Islet precursor cell (in vitro differentiated cells): ENCODE measurements at places on chromosomes 3 and 15.
A peak's percentile ranks its signal among the peaks of the same experiment; 100 is the strongest.

DNA sequence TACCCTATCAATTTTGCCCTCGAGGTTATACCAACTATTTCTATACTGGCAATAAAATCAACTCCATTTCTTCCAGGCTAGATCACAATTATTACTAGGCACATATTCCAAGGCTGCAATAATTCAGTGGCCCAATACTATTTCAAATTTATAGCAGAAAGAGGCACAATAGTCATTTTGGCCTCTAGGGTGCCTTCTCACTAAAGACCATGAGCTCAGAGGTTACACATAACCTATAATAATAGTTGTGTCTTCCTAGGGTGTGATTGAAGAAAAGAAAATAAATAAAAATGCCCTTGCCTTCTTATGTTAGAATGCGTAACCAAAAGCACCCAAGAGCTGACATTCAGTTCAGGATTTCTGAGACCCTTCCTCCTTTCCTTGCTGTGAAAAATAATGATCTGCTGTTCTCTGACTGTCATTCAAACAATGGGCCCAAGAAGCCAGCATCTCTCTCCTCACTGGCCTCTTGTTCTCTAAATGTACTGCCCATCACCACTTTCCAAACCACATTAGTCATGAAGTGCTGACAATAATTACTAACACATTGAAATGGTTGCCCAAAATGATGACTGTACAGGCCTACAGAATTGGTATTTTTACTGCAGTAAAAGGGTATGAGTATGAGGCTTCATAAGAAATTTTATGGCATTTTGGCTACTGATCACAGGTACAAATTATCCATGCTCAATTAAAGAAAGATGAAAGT is 244.8 kb downstream of the LRRN1 start:
- DNase-seq: no peak

GRCh38 chr3:171586274-171586673 is 126.1 kb upstream of the TNIK start:
- DNase-seq: no peak

DNA sequence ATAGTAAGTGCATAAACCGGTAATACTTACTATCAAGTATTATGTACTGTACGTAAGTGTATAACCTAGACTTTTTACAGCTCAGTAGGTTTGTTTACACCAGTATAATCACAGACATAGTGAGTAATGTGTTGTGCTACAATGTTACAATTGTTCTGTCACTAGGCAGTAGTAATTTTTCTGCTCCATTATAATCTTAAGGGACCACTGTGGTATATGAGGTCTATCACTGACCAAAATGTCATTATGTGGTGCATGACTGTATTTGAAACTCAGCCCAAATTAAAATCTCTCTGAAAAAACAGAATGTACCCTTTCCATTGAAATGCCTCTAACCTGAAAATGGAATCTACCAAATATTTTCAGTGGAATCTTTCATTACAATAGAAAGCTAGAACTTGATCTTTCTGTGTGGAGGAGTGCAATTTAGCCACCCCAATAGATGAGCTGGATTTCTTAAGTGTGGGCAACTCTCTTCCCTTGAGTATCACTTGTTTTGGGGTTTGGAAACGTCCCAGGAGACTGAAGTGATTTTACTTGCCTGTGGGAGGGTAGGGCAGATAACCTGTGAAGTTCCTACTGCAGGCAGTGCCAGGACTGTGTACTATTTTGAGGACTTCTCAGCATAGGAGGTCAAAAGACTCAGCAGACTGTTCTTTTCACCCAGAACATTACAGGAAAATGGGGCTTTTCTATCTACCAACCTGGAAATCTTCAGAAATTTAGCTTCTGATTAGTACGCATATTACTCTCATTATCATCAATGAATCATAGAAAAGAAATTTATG is 50.9 kb downstream of the FAM98B start:
- DNase-seq: no peak

- no peak for DNase-seq
These were observed 67.1 kb downstream of the KBTBD12 start for GRCh38 chr3:127982155-127982554.

DNA sequence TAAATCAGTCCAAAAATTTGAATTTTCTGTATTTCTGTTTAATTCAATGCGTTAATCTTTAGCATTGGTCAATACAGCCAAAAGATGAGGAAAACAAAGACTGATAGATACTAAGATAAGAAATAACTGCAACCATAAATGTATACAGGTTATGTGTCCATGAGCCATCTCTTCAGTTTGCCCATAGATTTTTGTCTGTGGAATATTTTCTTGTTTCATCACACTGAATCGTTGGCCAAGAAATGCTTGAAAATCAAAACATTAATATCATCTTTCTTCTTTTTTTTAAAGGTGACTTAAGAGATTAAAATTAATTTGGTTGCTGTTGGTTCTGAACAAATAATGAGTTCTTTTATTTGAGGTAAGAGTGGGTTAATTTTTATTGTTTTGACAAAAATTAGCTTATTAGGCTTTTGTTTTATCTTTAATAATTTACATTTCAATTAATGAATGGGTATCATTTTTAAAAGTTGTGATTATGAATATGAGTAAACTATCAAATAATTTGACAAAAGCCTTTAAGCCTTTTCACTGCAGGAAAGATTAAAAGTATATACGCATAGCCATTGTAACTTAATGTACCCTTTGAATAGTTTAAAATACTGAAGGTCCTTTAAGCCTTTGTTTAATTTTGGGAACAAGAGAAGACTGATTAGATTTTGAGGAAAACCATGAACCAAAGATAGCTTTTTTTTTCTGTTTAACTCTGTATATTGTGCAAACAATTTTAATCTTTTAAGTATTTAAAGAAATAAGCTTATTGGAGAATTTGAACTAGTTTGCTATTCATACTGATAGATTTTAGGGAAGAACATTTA is 14.7 kb upstream of the CHD2 start:
- no peak for DNase-seq

DNA sequence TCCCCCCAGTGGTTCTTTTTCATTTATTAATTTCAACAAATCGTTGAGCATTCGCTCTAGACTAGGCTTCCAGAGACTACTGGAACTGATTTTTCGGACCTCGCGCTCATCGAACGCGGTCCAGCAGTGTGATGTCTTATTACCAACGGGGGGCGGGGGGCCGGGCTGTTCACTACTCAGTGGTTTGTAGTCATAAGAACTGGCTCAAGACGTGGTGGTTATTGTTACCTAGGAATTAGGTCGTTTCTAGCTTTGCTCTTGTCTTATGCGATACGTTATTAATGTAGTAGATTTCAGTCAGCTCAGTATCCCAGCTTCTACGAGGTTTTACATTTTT is 858 bp downstream of the RBM5 start:
- DNase-seq: peak; percentile 58

- peak; percentile 77 for DNase-seq
These were observed 17.8 kb upstream of the ATP13A4 start for GRCh38 chr3:193572426-193572908.

- no peak for DNase-seq
These were observed 21.8 kb downstream of the GREM1 start for GRCh38 chr15:32739522-32740063.

DNA sequence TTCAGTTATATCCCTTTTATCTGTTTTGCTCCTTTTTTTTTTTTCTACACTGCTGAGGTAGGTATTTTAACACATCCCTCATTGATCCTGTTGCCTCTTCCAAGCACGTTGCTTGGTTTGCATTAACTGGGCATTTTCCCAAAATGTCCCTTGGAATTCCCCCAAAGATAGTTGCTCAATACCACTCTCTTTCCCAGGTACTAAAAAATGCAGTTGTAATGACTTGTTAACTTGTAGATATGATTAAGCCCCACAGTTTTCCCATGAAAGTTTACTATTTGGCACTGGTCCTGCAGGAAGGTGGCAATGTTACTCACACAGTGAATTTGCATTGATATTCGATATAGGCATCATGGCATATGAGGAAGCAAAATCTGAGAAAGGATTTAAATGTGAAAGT is 67.1 kb downstream of the GRM7 start:
- no peak for DNase-seq

DNA sequence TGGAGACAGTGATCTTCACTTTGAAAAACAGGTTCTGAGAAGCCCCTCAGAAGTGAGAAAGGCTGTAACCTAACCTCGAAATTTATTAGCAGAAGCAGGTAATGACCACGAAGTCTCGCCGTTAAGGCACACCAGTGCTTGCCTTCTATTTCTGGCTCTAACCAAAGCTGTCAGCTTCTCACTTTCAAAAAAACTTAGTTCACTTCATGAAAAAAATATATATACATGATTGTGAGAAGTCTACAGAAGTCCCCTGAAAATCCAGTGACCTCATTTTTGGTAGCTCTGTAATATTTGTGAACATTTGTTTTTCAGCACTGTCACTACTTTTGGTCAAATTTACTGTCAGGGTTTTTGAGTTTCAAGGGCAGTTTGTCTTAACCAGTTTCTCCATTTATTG is 19.1 kb upstream of the AKAP13 start:
- DNase-seq: no peak

GRCh38 chr3:137970914-137971831 is 38.8 kb upstream of the CLDN18 start:
- peak; percentile 93 for DNase-seq

- no peak for DNase-seq
These were observed 50.2 kb upstream of the GMNC start for GRCh38 chr3:190912736-190913135.

GRCh38 chr3:45218578-45219390 is 7.3 kb downstream of the TMEM158 start:
- DNase-seq: peak; percentile 89

GRCh38 chr3:14561051-14561960 is 21.2 kb upstream of the GRIP2 start:
- DNase-seq: no peak

DNA sequence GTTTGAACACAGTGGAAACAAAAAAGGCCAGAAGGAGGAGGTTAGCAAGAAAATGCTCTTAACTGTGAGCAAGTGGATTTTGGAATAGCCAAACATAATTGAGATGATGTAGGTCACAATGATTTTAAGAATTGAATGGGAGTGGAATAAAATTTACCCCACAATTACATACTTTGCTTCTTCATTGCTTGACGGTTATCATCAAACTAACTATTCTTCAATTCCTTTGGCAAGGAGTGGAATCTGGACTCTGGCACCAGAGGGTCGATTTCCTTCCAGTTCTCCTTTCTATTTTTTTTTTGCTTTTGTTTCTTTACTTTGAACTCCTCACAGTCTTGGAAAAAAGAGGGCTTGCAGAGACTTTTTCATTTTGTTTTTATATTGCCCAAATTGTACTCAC is 634.5 kb upstream of the TGFBR2 start:
- DNase-seq: no peak

GRCh38 chr3:156477323-156477722 is 77.6 kb downstream of the SSR3 start:
- DNase-seq: peak; percentile 63

DNA sequence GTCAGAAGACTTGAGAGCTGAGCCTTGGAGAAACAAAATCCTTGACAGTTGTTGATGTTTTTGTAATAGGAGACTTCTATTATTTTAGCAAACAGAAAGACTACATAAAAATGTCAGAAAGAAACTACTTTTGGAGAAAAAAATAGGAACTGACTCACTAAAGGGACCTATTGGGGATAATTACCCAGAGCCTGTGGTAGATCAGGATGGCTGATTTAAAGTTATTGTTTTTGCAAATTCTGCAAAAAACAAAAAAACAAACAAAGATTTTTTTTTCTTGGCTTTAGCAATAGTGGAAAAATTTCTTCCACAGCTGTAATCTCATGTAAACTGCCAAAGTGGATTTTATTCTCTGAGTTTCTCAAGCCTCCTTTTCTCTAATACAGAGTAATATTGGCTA is 101.5 kb upstream of the SATB1 start:
- DNase-seq: no peak
